ENCODE measurements at places on chromosomes 1 and 21.

DNA sequence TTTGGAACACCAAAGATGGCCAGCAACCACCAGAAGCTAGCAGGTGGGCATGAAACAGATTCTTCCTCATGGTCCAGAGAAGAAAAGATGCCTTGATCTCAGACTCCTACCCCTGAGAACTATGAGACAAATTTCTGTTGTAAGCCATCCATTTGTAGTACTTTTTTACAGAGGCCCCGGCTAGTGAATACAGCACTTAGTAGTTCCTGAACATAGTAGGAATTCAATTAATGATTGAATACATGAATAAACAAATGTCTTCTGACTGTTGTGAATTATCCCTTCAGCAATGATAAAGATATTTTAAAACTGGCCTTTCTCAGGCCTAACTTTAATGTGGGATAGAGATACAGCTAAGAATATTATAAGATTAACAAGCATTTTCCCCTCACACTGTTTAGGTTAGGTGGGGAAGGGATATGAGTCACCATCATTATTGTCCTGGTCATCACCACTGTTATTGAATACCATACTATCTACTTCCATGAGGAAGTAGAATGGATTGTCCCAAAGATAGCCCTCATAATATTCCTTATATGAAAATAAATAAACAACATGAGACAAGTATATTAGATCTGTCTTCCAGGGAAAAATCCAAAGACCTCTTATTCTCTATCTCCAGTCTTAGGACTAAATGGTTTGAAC lies 51.4 kb downstream of the ADCY10 start:
- DNase-seq, result no peak

GRCh38 chr1:246591047-246591446 lies 24.8 kb downstream of the CNST start:
- no peak for DNase-seq

DNA sequence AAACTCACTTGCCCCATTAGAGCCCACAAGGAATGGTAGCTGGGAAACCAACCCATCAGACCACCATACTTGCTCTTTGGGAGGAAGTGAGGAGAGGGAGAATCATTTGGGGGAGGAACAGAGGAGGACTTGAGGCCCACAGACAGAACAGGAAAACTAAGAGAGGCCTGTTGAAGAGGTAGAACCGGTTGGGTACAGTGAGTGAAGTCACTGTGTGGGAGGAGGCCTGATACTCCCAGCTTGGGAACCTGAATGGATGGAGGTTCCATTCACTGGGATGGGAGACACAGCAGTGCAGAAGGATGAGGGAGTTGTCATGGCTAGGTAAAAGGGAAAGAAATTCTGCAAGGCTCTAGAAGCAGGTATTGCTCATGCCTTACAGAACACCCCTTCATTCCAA lies 63.4 kb upstream of the PSEN2 start:
- DNase-seq, result no peak

GRCh38 chr1:228802386-228803220 lies 67.3 kb downstream of the RHOU start:
- DNase-seq, result no peak

- DNase-seq, result peak; percentile 65
These were observed 13.2 kb upstream of the HMGCL start for GRCh38 chr1:23838401-23838866.

DNA sequence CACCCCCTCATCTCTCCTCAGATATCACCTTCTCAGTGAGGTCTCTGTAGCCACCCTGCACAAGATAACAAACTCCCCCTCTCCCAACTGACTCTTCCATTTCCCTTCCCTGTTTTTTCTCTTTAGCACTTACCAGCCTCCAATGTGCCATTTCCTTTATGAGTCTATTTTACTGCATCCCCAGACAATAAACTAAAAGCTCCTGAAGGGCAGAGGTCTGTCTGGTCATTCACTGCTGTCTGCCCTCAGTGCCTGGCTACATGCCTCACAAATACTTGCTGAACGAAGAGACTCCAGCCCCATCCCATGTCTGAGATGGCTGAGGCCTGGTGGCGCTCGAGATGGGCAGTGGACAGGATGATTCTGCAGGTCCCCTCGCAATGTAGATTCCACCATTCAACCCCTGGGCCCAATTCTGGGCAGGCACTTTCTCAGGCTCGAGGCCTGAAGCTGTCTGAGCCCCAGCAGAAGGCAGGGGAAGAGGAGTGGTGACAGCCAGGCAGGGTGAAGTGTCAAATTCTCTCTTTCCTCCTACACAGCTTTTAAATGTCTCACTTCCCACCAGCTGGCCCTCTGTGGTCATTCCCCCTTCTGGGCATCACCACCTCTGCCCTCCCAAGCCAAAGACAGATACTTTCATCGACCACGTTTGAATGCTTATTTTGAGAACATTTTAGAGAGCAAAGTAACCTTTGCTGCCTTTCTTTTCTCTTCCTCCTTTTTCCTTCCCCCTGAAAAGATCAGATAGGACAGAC lies 6.6 kb downstream of the LRRN2 start:
- no peak for DNase-seq

DNA sequence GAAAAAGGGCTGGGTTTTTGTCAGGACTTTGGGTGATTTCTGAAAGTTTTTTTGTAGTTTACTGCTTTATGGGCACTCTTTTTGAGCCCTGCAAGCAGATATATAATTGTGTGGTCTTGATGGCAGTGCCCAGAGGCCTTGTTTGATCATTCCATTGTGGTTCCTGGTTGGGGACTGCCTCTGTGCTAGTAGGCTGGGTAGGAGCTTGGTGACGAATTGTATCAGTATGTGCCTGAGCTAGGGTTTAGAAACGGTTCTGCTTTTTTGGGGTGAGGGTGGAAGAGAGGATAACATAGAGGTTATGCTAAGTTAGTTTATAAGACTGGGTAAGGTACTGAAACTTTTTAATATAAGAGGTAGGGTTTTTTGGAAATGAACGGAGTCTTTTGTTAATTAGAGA lies 139.7 kb upstream of the ETV3 start:
- DNase-seq, result no peak

DNA sequence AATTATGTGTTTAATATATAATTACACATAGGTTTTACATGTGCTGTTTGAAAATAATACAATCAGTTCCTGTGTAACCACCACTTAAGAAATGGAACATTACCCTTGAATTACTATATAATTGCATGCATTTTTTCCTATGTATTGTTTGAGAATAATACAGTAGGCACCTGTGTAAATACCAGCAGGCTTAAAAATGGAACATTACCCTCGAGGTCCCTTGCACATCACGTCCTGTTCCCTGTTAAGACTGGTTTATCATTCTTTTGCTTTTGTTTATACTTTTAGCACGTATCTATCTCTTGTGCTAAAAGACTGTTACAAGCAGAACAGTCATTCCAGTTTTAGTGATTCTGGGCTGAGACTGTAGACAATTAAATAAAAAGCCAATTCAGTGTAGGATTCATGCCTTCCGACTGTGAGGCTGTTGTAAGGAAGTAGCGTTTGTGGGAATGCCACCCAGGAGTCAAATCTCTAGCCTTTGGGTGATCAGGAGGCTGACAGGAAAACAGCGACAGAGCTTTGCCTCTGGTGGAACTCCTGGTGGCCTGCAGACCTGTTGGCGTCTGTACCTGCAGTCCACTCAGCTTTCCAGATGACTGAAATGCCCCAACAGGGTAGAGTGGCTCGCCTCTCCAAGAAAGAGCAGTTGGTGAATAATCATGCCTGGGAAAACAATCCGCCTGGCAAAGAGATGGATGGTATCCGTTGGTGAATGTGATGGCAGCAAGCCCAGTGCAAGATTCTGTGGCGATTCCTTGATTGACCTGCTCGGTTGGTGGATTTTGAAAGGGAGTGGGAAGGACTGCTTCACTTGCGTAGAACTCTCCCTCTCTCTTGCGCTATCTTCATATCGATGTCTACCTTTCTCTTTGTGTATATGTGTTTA lies 58.0 kb downstream of the DISC1 start:
- DNase-seq, result peak; percentile 62

- DNase-seq, result no peak
These were observed 148.2 kb downstream of the NOS1AP start for GRCh38 chr1:162217706-162218105.

DNA sequence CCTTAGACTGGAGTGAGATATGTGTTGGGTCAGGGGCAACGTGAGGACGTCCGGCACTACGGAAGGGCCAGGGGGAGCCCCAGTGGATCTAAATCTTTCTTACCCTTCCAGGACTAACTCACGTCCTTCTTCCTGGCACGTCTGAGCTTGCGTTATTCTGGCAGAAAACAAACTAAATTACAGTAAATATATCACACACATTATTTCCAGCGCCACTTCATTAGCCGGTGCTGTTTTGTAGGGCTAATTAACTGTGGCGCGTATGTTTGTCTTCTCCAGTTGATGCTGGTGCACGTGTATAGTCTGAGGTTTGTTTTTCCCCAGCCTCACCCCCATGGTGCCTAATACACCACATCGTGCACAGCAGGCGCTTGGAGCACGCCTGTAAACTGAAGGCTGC lies 59.2 kb downstream of the TLR5 start:
- DNase-seq, result no peak

- no peak for DNase-seq
These were observed 109.0 kb downstream of the SGIP1 start for GRCh38 chr1:66642992-66643391.

- DNase-seq, result no peak
These were observed 17.1 kb upstream of the PROK1 start for GRCh38 chr1:110433803-110434202.

DNA sequence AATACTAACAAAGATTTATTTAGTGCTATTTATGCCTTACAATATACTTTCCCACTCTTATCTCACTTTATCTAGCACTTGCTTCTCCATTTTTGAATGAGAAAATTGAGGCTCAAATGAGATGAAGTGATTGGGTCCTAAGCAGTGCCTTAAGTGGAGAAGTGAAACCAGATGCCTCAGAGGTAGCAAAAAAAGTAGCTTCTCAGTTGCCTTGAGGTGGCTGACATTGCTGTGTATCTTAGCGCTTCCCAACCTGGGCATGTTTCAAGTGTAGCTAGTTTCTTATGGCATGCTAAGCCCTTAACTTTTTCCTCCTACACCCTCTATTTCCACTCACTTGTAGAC lies 390.4 kb downstream of the OMA1 start:
- no peak for DNase-seq

DNA sequence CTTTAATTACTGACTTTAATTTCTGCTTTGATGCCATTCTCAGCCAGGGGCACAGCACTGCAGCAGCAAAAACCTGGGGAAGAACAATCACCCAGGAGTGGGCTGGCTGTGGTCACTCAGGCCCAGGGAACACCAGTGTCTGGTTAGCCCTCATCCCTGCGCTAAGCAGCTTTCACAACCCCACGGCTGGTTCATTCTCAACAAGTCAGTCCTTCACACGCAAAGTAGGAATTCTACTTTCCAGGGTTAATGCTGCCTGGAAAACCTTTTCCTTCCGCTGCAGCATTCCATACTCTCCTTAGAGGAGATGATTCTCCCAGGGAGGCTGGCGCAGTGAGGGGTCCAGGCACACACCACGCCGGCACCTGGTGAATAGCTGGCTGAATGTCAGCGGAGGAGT lies 24.3 kb upstream of the KCNE1 start:
- DNase-seq, result no peak

DNA sequence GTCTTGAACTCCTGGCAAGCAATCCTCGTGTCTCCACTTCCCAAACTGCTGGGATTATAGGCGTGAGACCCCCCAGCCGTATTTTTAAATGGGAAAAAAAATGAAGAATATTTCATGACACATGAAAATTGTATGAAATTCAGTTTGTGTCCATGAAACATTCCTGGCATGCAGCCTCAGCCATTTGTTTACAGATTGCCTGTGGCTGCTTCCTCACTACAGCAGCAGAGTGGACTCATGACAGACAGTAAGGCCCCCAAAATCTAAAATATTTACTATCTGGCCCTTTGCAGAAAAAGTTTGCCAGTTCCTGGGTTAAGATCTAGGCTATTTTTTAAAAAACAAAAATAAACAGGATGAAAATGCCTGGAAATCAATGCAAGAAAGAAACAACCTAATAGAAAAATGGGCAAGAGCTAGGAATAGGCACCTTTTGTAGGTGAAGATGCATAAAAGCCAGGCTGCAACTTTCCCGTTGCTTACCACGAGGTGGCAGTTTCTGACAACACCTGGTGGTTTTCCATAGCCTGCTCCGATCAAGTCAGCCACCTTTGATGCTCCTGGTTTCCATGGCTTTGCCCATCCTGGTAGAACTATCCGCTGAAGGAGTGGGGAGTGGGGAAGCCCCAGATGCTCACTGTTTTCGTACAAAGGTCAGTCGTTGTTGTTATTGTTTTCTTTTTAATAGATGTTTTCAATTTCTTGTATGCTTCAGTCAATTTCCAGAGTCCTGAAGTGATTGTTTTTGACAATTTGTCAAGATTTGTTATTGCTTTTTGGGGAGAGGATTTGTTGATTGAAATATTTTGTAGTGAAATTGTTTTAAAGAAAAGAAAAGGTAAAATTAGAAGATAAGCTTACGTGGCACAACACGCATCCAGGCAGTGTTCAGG lies 24.3 kb downstream of the UBE2Q1 start:
- DNase-seq, result no peak

DNA sequence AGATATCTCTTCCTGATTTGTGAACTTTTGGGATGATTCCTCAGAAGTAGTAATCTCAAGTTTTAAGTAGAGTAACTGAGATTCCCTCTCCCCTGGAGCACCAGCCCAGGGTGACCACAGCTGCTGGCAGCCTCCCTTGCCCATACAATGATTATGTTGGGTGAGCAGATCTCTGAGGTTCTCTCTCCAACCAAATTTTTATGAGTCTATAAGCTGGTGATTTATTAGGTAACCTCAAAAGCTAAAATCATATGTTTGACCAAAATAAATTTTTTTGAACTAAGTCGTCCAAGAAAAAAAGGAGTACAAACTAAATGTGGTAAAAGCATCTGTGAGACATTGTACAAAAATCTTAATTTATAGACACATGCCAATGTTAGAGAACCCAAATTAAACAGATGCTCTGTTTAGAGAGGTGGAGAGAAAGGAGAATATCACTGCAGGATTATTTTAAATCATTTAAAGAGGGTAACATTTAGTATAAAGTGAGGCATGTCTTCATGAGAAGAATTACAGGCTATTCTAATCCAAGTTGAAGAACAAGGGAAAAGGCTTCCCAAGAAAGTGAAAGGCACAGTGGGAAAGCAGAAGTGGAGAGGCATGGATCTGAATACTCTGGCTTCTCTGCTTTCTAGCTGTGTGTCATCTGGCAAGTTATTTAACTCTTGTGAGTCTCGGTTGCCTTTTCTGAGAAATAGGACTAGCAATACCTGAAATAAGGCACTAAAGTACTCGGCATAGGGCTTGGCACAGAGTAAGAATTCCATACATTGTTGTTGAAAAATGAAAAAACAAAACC lies 2.5 kb downstream of the AKNAD1 start:
- DNase-seq, result no peak

DNA sequence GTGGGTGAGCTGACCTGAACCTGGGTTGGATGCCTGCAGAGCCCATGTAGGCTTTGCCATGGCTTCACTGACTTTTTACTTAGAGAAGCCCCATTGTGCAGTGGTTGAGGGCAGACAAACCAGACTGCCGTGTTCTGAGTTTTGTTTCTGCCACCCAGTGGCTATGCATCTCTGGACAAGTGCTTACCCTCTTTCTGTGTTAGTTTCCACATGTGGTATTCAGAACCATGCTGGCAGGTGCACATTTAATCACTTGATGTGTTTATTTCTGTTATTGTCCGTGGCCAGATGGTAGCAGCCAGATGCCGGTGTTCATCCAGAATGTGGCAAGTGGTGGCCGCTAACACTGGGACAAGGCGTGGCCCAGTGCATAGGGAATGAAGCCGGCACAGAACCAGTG lies 10.3 kb upstream of the PTPN7 start:
- no peak for DNase-seq

All from breast epithelium (tissue), 4 donors.